ENCODE measurements at places on chromosomes 6 and 20.

- DNase-seq, result no peak
Observed at GRCh38 chr6:135021310-135022049, 33.1 kb downstream of the HBS1L start.

- DNase-seq, result no peak
Observed at GRCh38 chr6:132354517-132355167, 46.6 kb downstream of the MOXD1 start.

DNA sequence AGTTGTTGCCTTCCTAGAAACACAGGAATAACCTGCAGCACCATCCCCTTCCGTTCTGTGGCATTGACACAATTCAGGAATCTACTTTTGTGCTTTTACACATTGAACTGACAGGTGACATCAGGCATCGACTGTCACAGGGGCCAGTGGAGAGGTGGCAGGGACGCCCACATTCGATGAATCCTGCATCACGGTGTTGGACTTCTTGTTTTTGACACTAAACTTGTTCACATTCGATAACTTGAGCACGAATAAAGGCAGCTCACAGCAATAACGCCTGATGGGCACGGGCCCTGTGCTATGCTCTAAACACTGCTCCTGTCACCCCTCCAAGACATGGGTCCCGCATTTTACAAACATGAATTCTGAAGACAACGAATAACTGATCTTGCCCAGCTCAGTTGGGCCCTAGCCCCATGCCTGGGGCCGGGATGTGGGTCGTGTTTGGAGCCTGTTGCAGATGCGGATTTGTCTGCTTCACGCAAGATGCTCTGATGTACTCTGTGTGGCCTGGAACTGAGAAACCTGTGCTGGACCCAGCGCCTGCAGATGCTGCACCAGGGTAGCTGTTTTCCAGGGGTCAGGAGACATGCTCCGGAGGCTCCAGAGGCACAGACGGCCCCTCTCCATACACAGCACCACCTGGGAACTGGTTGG lies 75.7 kb downstream of the TTLL2 start:
- DNase-seq, result no peak

DNA sequence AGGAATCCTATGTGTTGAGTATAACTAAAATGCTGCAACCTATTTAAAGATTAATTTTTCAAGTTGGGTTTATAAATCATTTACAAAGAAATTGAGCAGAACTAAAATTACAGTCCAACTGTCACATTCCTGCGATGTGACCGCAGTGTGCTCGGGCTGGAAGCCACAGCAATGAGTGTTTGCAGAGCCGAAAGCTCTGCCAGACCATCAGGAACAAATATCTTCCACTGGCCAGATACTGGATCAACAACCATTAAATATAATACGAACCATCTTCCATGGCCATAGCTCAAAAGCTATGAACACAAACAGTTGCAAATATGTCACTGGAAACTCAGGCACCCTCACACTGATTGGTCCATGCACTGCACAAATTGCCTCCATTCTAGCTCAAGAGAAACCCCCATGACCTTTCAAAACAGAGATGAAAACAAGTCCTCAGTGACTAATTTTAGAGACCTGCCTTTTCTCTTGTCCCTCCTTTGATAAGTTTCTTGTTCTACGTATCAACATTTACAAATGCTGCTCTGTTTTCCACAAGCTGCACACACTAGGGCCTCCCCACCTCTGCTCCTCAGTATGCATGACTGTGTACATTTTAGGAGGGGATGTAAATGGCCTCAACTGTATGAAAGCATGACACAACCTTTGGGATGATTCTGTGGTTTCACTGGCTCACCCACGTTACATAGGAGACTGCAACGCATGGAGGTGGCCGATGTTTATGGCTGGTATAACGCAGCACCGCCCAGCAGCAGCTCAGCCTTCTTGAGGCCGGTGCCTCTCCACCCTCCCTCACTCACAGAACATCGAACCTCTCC lies 171.7 kb downstream of the WDR27 start:
- peak; percentile 89 for DNase-seq

GRCh38 chr6:98669371-98669770 lies 165.0 kb upstream of the POU3F2 start:
- DNase-seq, result no peak

DNA sequence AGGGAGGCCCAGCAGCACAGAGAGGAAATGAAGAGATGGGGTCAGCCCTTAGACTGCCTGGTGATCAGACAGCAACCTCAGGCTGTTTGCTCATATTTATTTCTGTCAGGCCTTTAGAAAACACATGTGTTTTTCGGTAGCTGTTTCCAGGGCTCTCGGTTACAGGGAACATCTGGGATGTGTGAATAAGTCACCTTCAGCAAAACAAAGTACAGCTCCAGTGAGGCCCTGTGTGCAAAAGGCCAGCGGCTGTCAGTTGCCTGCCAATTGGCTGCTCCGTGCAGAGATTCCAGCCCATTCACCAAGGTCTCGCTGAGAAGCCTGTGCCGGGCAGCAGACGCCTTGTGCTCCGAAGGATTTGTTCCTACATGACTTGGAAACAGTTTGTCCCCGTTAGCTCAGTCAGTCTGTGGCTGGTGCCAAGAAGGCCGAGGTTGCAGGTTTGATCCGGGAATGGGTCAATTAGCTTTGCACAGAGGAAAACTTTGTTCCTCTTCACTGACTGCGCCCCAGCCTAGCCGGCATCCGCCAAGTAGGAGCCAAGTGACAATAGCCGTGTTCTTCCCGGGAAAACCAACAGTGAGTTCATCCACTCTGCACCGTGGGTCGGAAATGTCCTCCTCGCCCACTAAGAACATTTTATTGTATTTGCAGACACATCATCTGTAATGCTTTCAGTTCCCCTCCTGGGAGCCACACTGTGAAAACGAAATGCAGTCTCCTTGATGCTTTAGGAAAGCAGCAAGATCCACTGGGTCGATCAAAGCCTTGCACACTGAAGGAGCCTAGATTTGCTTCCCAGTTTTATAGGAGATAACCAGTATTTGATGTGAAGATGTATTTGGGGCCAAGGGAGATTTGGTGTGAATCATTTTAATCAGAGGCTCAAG lies 315.4 kb upstream of the CDYL start:
- DNase-seq, result no peak

- no peak for DNase-seq
Observed at GRCh38 chr6:3340358-3340802, 81.6 kb downstream of the PSMG4 start.

DNA sequence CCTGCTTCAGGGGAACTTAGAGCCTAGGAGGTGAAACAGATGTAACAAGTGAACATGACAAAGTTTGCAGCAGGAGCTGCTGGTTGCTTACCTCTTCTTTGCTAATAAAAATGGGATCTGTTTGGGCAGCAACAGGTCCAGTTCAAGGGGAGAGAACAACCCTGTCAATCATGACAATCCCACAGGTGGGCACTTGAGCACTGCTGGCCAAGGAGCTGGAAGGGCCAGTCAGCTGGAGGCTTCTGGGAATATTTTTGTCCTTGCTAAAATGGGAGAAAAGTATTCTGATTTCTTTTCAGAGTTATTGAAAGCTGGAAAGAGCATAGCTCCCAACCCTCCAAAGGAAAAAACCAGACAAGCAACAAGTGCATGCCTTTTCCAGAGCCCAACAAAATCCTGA lies 477.7 kb upstream of the SULF2 start:
- no peak for DNase-seq

DNA sequence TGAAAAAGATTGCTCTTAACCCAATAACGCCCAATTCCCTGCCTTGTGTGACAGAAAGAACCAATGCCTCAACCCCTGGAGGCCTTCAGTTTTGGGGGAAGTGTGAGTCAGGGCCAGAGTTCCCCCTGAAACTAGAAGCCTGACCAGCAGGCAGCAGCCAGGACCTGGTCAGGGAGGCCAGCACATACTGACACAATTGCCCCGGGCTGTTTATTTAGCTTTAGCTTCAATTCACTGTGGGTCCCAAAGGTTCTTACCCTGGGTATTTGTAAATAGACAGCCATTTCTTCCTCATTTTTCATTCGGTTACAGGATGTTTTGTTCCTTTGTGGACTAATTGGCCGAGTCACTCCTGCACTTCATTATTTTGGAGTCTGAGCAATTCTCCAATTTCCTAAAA lies 195.6 kb downstream of the PKHD1 start:
- no peak for DNase-seq

DNA sequence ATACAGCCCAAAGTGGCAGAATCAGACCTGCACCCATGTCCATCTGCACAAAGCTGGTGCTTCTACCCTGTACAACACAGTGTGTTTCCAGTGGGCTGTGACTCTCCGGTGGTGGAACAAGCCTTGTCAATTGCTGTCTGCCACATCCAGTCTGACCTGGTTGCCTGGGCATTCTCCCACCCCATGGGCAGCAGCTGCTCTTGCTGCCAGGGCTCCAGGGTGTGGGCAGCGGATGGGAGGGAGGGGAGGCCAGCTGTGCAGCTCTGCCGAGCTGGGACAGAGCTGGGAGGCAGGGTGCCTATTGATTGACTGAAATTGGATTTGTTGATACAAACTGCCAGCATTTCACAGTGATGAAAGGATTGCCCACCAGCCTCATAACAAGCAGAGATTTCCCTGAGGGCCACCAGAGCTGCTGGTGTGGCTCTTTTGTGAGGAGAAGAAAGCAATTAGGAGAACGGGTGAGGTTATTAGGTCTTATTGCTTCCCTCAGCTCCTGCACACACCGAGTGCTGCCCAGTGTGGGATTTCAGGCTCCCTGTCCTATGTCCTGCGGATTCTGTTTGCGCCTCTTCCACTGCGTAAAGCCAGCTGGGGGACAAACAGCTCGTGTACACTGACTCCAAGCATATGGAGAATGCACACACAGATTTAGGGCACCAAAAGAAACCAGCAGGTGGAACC lies 150.8 kb downstream of the NRN1 start:
- no peak for DNase-seq

DNA sequence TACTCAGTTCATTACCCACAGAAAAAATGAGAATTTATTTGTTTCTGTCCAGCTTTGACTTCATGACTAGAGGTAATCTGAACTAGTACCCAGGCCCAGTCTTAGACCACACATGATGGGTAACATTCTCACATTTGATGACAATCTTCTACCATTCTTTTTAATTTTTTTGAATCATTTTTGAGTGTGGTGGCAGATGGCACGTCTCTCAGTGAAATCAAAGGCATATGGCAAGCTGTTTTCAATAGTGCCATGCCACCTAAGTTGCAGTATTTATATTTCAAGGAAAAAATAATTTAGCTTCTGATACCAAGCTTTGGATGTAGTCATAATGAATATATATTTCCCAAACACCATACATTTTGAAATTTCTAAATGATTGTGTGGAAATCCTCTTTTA lies 88.8 kb upstream of the HS3ST5 start:
- no peak for DNase-seq

DNA sequence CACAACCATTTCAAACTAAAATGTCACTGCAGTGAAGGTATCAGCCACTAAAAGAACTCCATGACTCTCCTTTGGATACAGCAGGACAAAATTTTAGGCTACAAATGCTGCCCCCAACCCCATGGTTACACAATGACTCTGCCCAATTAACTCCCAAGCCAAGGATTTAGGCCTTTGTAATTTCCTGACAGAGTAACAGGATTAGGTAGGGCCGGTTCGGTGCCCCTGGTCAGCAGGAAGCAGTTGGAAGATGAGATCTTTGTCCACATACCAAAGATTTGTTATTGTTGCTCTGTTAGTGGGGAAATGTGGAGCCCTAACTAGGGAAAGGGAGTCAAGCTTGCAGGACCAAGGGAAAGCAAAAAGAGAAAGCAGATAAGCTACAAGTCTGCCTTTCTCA lies 26.7 kb upstream of the RIPK1 start:
- DNase-seq, result no peak

- DNase-seq, result no peak
Observed at GRCh38 chr20:46701986-46702385, 7.5 kb upstream of the SLC2A10 start.

DNA sequence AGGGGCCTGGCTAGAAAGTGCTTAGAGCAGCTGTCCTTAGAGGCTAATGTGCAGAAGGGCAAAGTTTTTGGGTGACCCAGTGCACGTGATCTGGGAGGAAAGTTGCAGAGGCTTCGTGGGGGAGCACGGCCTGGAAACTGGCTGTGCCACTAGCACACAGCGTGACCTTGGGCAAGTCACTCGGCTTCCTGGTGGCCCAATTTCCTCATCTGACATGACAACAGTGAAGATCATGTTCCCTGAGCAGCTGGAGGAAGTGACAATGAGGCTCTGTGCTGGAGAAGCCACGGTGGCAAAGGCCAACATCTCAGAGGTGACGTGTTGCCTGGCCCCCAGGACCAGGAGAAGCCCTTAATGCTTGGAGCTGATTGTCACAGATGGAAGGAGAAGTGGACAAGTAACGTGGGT lies 99.5 kb downstream of the FOXC1 start:
- DNase-seq, result no peak

DNA sequence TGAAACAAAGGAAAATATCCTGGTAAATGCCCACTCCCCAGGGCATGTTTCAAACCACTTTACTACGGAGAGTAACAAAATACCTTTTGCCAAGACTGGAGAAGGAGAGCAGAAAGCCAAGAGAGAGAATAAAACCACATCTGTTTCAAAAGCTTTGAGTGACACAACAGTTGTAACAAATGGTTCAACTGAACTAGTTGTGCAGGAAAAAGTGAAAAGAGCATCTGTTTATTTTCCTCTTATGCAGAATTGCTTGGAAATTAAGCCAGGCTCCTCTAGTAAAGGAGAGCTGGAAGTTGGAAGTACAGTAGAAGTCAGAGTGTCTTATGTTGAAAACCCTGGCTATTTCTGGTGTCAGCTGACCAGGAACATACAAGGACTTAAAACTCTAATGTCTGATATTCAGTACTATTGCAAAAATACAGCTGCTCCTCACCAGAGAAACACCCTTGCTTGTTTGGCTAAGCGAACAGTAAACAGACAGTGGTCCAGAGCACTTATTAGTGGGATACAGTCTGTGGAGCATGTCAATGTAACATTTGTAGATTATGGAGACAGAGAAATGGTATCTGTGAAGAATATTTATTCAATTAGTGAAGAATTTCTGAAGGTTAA lies 2.6 kb downstream of the TDRD6 start:
- no peak for DNase-seq
